Mesenteric fat pad (tissue), 1 donor: ENCODE measurements at places on chromosomes 12 and 14. TPM values are rescaled to one million over a fixed set of nuclear protein-coding genes. Genes with fewer than 3 reads are reported as not detected.

DNA sequence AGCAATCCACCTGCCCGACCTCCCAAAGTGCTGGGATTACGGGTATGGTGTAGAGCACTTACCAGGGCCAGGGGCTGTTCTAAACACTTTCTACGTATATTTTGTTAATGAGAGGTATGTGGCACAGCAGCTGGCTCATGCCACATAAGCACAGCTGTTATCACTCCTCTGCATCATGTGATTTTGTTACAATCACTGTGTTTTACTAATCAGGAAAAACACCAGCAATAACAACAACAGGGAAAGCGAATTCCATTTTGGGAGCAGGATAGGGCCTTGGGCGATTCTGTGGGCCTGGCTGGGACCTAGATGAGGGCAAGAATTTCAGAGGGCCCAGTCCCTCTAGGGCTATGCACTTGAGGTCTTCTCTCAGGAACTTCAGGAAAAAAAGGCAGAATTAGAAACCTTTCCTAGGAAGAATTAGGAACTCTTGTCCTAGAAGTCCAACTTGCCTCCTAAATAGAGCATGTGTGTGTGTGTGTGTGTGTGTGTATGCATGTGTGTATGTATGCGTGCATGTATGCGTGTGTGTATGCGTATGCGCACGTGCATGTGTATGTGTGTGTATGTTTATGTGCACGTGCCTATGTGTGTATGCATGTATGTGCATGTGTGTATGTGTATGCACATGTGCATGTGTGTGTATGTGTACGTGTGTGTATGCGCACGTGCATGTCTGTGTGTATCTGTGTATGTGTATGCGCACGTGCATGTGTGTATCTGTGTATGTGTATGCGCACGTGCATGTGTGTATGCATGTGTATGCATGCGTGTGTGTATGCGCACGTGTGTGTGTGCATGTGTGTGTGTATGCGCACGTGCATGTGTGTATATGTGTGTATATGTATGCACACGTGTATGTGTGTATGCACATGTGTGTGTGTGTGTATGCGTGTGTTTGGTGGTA lies 41.8 kb upstream of the CORO1C start:
- no peak for DNase-seq

DNA sequence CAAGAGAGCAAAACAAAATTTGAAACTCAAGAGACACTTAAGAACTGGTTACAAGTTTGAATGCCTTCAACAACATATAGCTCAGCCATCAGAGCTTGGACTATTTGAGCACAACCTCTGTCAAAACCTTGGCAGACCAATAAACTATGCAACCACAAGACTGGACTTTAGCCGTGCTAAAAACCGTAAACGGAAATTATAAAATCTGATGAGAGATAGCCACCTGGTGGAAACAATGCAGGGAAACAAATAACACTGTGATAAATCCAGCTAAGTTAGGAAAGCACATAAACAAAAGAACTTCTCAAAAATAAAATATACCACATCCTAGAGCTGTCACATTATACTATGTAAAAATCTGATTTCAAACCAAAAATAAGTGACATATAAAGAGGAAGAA lies 1074.2 kb upstream of the NOVA1 start:
- DNase-seq = no peak

Gene CACNA1C
- total RNA-seq = 6.8 TPM

- no peak for DNase-seq
These were observed 74.4 kb downstream of the ANKS1B start for GRCh38 chr12:99910342-99910741.

DNA sequence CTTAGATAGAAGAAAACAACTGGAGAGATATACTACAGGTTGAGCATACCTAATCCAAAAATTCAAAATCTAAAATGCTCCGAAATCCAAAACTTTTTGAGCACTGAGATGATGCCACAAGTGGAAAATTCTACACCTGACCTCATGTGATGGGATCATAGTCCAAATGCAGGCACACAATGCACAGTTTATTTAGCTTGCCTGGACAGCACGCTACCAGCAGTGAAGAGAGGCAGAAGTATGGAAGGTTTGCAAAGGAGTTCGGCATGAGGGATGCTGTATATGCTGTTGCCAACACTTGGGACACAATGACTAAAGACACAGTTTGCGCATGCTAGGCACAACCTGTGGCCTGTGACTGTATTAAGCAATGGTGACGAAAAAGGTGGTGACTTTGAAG lies 58.1 kb upstream of the CAND1 start:
- DNase-seq = no peak

Gene FAM186B
- total RNA-seq = 0.55 TPM

GRCh38 chr14:93970965-93971634 lies 5.3 kb downstream of the ASB2 start:
- DNase-seq = no peak

- no peak for DNase-seq
These were observed at the start of gene ZBTB39 for GRCh38 chr12:57005980-57006808. Gene ZBTB39, minus strand, starts transcription at chr12:57006546. Its CDS starts 1,629 bp downstream, at chr12:57004917.

Gene MED13L
- total RNA-seq = 136 TPM

DNA sequence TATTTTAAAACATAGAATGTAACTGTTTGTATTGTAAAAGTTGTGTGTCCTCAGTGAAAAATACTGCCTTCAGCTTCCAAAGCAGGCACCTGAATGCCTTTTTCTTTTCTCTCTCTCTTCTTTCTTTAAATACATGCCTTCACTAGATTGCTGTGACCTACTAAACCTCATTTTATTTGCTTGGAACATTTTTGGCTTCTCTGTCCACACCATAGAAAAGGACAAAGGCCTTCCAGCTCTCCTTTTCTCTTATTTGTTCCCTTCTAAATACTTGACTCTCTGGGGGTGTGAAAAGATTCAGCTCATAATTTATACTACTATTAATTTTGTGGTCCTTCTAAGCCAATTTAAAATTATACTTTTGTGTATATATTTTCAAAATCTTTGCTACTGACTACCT lies 38.4 kb downstream of the PPM1A start:
- no peak for DNase-seq

Gene PTPN21
- total RNA-seq = 27.7 TPM

DNA sequence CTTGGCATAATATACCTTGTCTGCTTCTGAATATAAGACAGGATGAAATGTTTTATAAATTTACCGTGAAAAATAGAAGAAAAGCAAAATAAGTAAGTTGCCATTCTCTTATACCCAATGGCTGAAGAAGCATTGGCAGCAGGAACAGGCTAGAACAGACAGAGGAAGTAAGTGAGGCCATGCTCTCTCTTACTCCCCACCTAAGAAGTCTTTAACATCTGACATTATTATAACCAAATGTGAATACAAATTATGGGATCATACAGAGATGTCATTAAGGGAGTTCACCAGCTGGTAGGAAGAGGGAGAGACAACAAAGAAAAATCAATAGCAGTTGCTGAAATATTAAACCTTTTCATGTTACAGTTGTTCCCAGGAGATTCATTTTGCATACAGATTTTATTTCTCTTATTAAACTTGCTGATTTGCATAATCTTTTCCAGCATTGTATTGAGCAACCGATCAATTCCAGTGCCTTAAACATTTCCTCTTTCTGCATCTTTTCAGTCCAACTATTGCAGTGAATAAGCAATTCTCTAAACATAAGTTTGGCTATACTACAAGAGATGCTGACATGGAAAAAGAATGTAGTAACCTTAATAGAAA lies 270.6 kb downstream of the SLC6A15 start:
- DNase-seq = no peak

- no peak for DNase-seq
These were observed 53.1 kb downstream of the TMCC3 start for GRCh38 chr12:94597268-94597667.

DNA sequence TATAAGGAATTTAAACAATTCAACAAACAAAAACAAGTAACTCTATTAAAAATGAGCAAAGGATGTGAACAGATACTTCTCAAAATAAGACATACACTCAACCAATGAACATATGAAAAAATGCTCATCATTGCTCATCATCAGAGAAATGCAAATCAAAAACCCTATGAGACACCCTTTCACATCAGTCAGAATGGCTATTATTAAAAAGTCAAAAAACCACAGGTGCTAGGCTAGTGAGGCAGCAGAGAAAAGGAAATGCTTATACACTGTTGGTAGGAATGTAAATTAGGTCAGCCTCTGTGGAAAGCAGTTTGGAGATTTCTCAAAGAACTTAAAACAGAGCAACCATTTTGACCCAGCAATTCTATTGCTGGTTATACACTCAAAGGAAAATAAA lies 52.0 kb downstream of the NAV3 start:
- no peak for DNase-seq

Gene TDP1
- 13.6 TPM for total RNA-seq

GRCh38 chr12:50477241-50477832 lies 27.4 kb upstream of the DIP2B start:
- no peak for DNase-seq

DNA sequence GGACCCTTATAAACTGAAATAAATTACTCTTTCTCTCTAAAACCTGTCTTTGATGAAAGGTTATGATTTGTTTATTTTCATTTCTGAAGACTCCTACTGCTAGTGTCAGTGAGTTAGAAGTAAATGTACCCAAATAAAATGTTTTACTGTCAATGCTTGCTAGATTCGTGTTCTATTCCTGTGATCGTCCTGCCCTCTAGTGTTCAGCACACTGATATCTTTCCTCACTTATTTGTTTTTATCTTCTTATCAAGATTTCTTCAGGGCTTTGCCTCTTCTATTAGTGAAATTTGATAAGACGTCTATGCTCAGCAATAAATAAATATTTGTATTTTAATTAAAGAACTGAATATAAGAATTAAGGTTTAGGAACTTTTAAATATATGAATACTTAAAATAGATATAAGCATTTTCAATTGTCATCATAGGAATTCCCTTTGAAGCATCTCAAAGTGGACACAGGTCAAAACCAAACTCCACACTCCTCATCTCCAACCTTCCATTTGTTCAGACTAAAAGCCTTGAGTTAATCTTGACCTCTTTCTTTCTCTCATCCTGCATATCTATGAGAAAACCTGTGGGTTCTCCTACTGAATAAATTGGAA lies 75.8 kb downstream of the C12orf50 start:
- no peak for DNase-seq

GRCh38 chr14:54890788-54891187 lies 11.8 kb downstream of the GCH1 start:
- DNase-seq = no peak

DNA sequence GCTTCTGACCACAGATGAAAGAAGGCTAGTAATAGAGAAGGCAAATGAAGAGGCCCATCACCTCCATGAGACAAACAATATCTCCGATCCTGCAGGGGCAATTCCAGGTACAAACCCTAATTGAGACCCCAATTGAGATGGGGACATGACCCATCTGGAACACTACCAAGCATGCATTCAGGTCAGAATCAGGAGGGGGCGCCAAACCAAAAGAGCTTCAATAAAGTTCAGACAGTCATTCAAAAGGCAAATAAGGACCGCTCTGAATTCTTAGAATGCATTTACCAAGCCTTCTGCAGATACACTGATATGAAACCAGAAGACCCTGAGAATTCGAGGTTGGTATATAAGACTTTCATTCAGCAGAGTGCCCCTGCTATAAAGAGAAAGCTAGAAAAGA lies 10.2 kb upstream of the EDDM3B start:
- DNase-seq = no peak
